ENCODE measurements at places on chromosomes 2 and 18. TPM values are rescaled to one million over a fixed set of nuclear protein-coding genes. Genes with fewer than 3 reads are reported as not detected.
A peak's percentile ranks its signal among the peaks of the same experiment; 100 is the strongest.

GRCh38 chr2:115160531-115161080 lies 718.2 kb downstream of the DPP10 start:
- DNase-seq = no peak

DNA sequence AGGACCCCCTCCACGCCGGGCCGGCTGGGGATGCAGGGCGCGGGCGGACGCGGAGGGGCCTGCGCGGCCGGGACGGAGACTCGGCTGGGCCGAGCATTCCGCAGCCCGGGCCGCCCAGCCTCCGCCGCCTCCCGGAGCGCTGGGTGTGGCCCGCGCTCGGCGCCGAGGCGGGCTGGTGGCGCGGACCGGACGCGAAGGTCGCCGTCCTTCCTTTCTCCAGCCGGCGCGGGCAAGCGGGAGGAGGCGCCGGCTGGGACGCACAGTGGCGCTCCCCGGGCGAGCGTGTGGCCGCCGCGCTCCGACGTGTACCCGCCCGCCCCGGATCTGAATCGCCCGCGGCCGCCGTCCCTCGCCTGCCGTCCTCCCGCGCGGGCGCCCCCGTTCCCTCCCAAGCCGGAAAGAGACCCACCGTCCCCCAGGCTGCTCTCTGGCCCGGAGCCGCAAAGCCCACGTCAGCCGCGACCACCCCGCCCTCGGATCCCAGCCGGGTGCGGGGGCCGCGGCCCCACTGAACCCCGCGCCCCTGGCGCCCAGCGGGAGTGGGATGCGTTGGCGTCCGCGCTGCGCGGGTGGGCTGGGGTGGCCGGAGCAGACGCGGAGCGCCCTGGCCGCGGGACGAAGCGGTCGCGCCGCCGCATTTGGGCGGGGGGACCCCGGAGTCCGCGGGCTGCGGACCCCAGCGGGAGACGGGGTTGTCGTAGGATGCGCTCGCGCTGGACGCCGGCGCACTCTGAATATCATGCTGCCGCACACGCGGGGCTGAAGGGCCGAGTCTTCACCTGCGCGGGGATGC lies 634 bp downstream of the SPATS2L start:
- peak; percentile 42 for DNase-seq

The SLC25A12 gene
- 36.7 TPM for total RNA-seq

GRCh38 chr2:58644451-58644850 lies 403.3 kb upstream of the FANCL start:
- DNase-seq = no peak

DNA sequence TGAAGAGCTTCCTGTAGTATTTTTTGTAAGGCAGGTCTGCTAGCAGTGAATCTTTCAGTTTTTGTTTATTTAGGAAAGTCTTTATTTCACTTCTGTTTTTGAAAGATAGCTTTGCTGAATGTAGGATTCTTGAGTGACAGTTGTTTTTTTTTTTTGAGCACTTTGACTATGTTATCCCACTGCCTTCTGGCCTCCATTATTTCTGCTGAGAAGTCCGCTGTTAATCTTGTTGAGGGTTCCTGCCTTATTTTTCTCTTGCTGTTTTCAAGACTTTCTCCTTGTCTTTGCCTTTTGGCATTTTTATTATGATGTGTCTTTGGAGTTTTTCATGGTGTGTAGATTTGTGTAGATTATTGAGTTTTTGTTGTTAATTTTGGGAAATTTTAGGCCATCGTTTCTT lies 21.9 kb downstream of the RBFA start:
- no peak for DNase-seq
